ENCODE measurements at places on chromosomes 1 and 21.

- no peak for DNase-seq
These were observed 57.3 kb upstream of the HIVEP3 start for GRCh38 chr1:41975850-41976569.

- no peak for DNase-seq
These were observed 55.8 kb downstream of the TRIM33 start for GRCh38 chr1:114455102-114455785.

- no peak for DNase-seq
These were observed 106.9 kb upstream of the F3 start for GRCh38 chr1:94648225-94649007.

GRCh38 chr1:209505044-209505443 is 78.5 kb upstream of the CAMK1G start:
- no peak for DNase-seq

- no peak for DNase-seq
These were observed 151.7 kb downstream of the PRDM2 start for GRCh38 chr1:13851726-13852125.

- no peak for DNase-seq
These were observed 19.0 kb downstream of the FBXO28 start for GRCh38 chr1:224132901-224133300.

GRCh38 chr1:69504730-69505252 is 62.9 kb upstream of the LRRC7 start:
- no peak for DNase-seq

- DNase-seq = no peak
These were observed 837.6 kb upstream of the ADAMTS5 start for GRCh38 chr21:27804515-27804914.

GRCh38 chr1:225835856-225836255 is 25.9 kb downstream of the EPHX1 start:
- DNase-seq = no peak

- DNase-seq = no peak
These were observed 23.5 kb downstream of the ASB17 start for GRCh38 chr1:75908717-75909152.

- no peak for DNase-seq
These were observed 130.3 kb downstream of the CASZ1 start for GRCh38 chr1:10665930-10666850.

- no peak for DNase-seq
These were observed 538.0 kb upstream of the CAMK1G start for GRCh38 chr1:209045331-209046057.

GRCh38 chr1:71586030-71586429 is 505.2 kb upstream of the ZRANB2 start:
- DNase-seq = no peak

DNA sequence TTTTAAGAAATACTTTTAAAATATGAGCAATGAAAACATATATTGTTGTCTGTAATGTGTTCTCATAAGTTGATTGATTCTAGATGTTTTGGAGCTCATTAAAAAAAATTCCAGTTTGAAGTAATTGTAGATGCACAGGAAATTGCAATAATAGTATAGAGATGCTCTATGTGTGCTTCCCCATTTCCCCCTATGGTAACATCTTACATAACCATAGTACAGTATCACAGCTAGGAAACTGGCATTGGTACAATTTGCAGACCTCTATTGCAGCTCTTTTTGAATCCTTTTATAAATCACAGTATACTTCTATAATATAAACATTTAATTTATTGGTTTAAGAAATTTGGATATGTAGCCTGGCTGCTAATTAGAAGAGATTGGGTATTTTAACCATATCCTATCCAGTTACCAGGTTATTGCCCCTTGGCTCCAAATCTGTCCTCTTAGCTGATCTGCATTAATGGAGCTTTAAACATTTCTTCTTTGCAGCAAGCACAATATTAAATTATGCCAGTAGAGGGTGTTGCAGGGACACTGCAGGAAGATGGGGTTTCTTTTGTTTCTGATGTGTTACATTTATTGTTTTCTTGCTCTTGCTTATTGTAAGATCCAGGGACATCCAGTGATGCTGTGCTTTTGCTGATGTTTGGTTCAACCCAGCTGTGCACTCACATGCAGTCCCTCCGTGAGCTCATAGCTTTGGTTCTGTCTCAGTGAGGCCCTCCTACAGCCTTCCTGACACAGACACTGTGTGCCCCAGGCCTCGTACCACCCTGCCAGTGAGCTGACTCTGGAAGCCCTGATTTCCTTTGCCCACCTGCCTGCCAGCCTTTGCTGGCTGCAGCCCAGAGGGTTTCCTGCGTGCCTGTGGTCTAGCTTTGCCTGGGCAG is 103.3 kb downstream of the RABGAP1L start:
- DNase-seq = no peak

GRCh38 chr1:115643225-115643624 is 1.5 kb downstream of the VANGL1 start:
- DNase-seq = no peak

DNA sequence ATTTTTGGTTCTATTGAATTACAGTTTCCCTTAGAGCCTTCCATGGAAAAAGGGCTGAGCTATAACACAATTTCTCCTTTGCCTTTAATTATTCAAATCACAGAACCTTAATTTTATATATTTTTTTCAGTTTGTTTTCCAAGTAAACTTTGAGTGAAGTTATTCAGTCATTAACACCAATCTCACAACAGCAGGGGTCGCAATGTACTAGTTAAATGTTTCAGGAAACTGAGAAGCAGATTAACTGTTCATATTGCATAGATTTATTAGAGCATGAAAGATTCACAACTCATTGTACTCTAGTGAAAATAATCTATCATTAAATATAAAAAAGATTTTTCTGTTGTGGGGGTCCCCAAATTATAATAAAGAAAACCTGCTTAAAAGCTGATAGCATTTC is 64.1 kb downstream of the KIFAP3 start:
- DNase-seq = no peak

DNA sequence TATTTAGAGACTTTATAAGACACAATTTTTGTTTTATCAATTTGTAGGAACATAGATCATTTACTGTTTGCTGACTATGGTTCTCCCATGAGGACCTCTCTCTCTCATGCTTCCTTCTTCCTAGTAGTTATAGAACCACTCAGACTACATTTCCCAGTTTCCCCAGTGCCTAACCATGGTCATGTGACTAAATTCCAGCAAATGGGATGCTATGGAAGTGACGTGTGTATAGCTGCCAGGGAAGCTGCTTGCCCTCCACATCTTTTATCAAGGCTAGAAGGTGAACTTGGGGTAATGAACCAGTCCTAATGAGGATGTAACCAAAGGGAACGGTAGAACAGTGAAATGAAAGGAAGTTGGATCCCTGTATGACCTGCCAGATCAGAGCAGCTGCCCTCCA is 184.0 kb downstream of the MIS18A start:
- no peak for DNase-seq

- no peak for DNase-seq
These were observed 101.6 kb downstream of the ZMYM4 start for GRCh38 chr1:35369922-35370671.

- no peak for DNase-seq
These were observed 17.4 kb downstream of the ATP1A4 start for GRCh38 chr1:160168609-160169369.

DNA sequence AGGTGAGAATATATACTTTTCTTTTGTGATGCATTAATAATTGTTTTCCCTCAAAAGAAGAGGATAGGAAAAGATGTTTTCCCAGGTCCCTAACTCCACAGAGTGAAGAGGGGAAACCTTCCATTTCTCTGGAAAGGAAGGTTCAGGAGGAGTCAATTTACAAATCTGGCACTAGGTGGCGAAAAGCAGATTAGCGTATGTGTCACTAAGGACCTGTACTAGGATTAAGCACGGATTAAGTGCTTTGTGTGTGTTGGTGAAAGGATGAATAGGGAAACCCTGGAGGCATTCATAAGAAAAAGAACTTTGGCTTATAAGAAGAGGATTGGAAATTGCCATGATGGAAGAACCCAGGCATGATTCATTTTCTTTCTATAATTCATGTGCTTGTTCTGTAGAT is 410.1 kb upstream of the PLXNA2 start:
- no peak for DNase-seq

- DNase-seq = no peak
These were observed 25.2 kb downstream of the TP73 start for GRCh38 chr1:3677484-3677883.

- DNase-seq = no peak
These were observed 50.9 kb downstream of the PIGK start for GRCh38 chr1:77168358-77168757.

DNA sequence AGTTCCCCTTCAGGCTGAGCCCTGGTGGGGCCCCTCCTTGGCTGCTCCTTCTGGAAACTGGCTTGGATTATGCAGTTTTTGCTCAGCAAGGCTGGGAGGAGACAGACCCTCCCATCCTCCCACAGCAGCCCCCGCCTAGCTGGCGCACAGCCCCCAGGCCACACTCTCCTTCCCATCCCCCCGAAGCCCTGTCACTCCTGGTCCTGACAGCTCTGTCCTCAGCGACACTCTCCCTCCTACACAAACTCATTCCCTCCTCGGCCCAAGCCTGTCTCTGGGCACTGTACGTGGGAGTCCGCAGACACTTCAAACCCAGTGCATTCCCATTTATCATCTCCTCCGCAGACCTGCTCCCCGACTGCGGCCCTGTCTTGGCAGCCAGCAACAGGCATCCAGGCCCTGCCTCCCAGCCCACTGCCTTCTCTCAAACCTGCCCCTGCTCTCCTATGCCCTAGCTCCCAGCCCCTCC is 25.0 kb upstream of the EPHB2 start:
- DNase-seq = no peak

GRCh38 chr1:99133756-99134500 is 129.3 kb upstream of the PLPPR5 start:
- no peak for DNase-seq

GRCh38 chr1:225819346-225820192 is 9.6 kb downstream of the EPHX1 start:
- no peak for DNase-seq

DNA sequence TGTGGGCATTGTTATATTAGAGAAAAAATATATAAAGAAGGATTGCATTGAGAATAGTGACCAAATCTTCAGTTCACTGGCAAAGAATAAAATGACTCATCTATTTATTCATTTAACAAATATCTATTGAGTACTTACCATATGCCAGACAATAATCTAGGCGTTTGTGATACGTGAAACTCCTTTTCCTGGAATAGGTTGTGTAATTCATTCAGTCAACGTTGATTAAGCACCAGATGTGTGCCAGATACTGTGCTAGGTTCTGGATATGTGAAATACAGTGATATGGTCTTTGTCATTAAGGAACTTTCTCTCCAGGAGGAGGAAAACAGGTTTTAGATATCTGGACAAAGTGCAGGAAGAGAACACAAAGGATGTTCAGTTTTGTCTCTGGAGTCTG is 344.5 kb downstream of the RWDD3 start:
- DNase-seq = no peak

DNA sequence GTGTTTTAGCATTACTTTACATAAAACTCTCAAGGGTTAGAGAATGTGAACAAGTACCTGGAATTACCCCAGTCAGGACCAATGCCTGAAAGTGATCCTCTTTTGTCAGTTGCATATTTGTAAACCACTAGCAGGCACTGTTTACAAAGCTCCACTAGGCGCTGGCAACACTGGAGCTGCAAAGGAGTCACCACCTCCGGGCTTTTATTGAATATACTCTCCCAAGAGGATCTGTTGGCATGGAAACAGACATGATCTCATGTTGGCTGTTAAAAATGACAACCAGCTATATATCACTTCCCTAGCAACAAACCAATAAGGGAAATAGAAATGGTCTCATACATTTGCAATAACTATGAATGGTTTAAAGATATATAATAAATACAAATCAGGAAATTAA is 116.0 kb downstream of the TTLL7 start:
- no peak for DNase-seq

GRCh38 chr1:153655333-153655732 is 3.2 kb upstream of the SNAPIN start:
- no peak for DNase-seq

DNA sequence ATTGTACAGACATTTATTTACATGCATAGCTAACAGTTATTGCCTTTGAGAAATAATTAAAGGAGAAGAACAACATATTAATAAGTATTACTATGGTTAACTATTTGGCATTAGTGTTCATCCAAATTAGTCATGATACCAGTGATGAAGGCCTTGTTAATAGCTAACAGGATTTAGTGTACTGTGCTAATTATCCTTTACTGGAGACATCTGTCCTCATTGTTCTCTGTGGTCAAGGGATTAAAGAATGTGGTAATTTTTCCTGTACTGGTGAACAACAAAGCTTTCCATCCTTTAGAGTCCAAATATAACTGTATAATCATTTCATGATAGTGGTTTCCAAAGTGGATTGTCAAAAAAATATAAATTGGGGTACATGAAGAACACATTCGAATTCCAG is 103.9 kb downstream of the ADGRL4 start:
- DNase-seq = no peak

- DNase-seq = no peak
These were observed 17.2 kb downstream of the NFASC start for GRCh38 chr1:204887846-204888245.

DNA sequence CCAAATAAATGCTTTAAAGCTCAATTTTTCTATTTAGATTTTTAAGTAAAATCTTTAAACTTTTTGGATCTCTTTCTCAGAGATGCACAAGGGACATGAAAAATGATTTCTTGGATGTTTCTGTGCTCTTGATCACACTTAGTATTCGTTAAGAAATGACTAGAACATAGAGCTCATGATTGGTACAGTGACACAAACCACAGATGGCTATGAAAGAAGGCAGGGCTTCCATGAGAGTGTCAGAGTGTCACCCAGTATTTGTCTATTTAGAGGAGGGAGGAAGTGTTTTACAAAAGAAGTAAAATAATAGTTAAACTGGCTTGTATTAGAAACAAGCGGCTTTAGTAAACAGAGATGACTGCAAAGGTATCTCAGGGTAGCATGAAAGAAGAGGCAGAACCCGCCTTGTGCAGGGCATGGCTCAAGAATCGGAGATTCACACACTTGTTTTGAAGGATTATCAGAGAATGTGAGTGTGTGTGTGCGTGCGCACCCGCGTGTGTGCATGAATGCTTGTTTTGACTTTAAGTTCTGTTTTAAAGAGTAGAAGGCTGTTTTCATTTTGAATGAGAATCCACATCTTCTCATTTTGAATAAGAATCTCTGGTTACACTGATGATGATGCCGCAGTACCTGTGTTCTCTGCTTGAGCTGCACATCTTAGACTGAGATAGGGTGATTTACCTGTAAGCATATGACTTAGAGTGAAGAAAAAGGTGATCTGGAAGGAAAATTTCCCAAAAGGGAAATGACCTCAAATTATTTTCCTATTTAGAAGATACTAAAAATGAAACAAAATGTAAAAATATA is 82.1 kb downstream of the VPS26C start:
- DNase-seq = no peak

GRCh38 chr1:226560243-226560642 is 11.7 kb downstream of the STUM start:
- no peak for DNase-seq

DNA sequence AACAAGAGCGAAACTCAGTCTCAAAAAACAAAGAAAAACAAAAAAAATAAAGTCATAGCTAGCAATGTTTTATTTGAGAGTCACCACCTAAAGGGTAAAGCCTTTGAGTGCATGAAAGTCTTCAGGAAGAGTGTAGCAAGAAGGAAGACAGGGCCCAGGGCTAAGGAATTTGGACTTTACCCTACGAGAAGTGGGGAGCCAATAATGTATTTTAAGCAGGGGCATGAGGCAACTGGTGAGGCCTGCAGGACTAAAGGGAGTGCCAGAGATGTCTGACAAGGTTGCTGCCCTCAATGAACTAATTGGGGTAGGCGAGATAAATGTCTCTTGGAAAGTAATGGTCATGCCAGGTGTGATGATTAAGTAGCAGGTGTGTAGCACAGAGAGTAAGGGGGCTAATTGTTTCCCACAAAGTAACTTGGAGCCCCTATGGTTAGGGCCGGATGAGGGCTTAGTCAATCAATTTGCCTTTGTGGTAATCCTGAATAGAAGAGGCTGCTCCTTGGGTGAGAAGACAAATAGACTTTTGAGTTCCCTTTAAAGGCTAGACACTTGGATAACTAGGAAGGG is 31.6 kb upstream of the CACNA1E start:
- DNase-seq = no peak
